ENCODE measurements at places on chromosomes 6 and 20.

DNA sequence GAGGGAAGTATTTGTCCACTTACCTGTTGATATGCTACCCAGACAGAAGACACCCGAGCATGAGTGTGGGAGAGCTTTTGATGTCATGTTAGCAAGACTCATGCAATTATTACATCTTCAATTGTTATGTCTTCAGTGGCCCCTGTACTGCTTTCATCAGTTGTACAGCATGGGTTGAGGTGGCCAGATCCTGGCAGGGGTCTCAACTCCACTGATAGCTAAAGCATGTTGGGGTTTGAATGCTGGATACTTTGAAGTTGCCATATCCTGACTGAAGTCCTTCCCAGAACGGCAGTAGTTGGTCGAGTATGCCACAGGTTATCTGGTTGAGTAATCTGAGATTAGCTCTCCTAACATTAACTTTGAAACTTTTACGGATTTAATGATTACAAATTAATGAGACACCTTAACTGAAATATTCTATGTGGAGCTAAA lies 46.7 kb downstream of the LRRN4 start:
- peak; percentile 20 for DNase-seq

- DNase-seq = no peak
Measured at GRCh38 chr20:48659858-48660257, 167.9 kb downstream of the PREX1 start.

- DNase-seq = peak; percentile 21
Measured at GRCh38 chr6:168032005-168032760, 34.7 kb downstream of the KIF25 start.

DNA sequence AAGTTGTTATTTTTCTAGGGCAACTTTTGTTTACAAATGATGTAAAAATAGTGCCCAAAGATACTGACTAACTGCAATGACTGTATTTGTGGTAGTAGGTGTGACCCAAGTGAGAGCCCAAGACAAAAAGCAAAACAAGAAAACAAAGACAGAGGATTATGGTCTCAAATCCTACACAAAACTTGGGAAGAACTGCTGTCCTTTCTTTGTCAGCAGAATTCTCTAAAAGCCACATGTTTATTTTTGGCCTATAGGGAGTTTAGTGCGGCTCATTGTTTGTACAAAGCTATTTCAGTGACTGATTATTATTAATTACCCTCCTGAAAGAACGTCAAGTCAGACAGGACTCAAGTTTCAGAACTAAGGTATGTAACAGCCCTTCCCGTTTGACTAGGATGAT lies 509.2 kb upstream of the SLC35B3 start:
- DNase-seq = no peak

DNA sequence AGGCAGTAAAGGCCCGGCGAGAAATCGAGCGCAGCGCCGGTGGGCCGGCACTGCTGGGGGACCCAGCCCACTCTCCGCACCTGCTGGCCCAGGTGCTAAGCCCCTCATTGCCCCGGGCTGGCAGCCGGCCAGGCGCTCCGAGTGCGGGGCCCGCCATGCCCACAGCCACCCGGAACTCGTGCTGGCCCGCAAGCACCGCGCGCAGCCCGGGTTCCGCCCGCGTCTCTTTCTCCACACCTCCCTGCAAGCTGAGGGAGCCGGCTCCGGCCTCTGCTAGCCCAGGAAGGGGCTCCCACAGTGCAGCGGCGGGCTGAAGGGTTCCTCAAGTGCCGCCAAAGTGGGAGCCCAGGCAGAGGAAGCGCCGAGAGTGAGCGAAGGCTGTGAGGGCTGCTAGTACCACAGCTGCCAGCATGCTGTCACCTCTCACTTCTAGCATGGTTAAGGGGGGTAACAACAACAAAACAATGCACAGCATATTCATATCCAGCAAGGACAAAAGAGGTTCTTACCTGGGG lies 11.3 kb upstream of the GMPR start:
- no peak for DNase-seq

- DNase-seq = no peak
Measured at GRCh38 chr6:35354361-35355135, 12.2 kb downstream of the PPARD start.

DNA sequence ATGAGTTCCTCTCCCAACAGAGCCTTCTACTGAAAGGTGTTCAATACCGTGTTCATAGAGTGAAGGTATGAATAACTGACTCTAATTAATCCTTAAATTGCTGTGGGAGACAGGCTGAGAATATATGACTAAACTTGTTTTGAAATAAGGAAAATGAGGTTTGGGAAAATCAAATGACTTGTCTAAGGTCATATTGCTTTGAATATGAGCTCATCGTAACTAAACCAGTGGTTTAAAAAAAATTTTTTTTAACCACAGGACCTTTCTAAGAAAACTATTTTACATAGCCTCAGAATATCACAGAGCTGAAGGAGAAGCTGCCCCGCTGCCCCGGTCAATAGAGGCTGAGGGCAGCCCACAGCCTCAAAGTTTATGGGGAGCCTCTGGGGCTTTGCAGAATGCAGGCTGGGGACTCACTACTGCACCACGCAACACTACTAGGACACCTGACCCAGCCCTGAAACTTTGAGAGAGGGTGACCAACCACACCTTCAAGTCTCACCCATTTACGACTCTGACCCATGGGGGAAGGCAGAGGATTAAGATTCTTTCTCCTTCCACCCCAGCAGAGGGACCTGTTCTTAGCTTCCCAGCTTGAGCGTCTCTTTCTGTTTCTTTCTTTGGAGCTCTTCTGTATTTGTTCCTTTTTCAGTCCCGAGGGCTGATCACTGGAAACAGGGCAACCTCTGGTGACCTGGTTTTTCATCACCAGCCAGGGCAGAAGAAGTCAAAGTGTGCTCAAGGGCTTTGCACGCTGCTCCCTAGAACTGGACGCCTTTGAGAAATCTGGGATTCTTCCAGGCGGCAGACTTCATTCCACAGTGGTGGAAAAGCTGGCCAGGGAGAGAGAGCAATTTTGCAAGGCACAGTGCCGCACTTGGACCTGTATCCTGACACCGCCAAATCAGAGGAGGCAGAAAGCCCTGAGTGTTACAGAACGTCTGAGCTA lies 220.2 kb downstream of the ATXN1 start:
- no peak for DNase-seq

GRCh38 chr6:113121571-113121970 lies 735.6 kb upstream of the MARCKS start:
- DNase-seq = no peak

DNA sequence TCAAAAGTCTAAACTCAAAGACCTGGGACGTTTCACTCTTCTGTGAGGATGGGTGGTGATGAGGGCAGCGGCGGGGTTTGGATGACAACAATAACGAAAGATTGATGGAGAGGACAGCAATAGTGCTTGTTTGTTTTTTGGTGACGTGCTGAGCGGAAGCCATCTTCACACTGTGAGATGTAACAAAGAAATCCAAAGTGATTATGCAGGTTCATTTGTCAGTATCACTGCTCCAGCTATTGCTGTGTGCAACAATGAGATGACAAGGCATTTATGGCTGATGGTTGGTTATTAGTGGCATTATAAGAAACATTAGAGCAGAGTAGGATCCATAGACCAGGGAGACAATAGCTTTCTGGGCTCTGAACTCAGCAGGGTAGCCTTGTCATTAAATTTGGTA lies 306.7 kb downstream of the RNF144B start:
- DNase-seq = no peak

- no peak for DNase-seq
Measured at GRCh38 chr20:63351811-63352591, 9.1 kb downstream of the CHRNA4 start.

DNA sequence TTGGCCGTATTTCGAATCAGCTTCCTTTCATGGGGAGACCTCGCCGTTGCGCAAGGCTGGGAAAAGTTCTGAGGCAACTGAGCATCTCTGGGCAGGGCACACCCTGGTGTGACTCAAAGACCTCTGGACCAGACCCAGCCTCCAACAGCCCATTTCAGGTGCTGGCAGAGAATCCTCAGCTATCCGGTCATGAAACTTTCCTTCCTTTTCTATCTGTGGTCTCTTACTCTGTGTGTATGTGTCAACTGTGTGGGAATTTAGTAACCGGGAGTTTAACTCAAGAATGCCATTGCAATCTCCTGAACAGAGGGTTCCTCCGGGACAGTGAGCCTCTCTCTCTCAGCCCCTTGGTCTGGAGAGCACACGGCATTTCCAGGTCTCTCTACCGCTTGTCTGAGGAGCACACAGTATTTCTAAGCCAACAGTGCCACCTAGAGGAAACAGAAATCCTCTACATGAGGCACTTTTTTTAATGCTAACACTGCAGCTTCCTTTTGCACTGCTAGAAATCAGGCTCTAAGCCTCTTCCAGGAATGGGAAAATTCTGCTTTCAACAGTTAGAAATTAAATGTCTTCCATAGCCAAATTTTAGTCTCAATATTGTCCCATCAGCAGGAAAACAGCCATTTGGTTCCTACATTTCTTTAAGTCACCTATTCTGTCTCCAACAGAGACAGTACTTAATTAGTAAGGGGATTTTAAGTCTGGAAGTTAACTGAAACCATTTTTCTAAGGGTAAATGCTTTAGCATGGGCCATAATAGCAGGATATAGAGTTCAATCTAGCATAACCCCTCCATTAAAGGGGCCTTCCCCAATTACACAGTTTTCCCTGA lies 32.7 kb downstream of the PLN start:
- DNase-seq = no peak

DNA sequence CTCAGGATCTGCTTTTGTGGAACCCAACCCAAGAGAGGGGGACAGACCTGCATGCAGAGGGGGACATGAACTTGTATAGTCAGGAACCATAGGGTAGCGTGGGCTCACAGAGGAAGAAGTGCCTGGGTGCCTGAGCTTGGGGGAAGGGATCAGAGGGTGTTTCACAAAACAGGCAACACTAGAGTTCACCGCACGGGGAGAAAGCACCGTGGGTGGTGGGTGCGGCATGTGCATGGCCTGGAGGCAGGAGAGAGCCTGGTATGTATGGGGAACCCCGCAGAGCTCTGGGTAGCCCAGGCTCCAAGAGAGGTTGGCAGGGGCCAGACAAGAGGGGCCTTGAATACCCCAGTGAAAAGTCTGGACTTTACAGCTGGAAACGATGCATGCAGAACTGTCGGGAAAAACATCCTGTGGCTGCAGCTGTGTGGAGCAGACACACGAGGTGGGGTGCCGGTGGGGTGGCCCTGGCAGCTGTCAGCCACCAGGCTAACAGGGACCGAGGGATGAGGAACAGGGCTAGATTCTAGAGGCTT lies 6.7 kb upstream of the EMILIN3 start:
- no peak for DNase-seq

GRCh38 chr20:59824711-59825562 lies 108.5 kb downstream of the SYCP2 start:
- DNase-seq = no peak

DNA sequence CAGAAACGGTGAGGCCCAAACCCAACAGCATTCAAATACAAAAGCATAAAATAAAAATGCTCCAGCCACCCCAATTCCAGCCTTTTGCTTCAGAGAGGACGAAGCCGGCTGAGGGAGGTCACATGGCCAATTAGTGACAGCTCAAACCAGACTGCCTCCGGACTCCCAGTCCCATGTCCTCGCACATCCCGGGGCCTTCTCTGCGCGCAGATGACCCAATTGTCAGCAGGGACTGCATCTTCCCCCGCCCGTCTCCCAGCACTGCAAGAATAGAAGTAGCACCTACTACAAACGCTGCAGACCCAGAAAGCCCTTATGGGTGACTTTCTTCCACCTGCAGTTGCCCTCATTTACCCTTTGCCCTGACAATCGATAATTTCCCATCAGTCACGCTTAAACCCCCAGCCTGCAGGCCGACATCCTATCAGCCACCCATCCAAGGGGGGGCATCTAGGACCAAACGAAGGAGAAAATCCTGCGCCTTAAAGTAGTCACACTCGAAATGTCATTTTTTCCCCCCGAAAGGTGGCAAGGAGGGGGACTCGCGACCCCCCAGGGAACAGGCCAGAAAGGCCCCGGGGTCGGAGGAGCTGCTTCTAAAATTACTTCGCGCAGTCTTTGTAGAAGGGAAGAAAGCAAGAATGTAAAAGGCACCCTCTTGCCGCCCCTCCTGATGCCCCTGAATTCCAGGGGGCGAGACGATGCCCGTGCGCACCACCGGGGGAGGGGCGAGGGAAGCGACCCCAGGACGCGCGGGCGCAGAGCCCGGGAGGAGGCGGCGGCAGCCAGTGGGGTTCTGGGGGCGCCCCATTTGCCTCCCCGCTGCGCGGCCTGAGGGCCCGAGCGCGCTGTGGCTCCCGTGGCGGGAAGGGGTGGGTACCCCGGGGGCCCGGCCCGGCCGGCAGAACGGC lies 792 bp downstream of the SLC23A2 start:
- no peak for DNase-seq

DNA sequence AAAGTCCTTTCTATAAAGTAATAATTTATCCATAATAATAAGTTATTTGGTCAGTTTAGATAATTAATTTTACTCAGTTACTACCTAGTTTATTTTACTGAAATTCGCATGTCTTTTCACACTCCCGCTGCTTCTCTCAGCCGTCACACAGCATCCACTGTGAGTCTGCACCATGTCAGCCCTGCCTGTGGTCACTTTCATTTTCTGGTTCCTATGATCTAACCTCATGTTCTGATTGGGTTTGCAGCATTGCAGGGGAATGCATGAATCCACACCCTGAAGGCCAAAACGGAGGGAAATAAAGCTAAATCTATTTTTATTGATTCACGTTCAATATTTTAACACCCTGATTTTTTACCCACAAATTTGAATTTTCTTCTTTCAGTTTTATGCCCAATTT lies 47.4 kb downstream of the PDE10A start:
- no peak for DNase-seq

- peak; percentile 88 for DNase-seq
Measured at GRCh38 chr20:63941282-63942081, 14.7 kb downstream of the UCKL1 start.

DNA sequence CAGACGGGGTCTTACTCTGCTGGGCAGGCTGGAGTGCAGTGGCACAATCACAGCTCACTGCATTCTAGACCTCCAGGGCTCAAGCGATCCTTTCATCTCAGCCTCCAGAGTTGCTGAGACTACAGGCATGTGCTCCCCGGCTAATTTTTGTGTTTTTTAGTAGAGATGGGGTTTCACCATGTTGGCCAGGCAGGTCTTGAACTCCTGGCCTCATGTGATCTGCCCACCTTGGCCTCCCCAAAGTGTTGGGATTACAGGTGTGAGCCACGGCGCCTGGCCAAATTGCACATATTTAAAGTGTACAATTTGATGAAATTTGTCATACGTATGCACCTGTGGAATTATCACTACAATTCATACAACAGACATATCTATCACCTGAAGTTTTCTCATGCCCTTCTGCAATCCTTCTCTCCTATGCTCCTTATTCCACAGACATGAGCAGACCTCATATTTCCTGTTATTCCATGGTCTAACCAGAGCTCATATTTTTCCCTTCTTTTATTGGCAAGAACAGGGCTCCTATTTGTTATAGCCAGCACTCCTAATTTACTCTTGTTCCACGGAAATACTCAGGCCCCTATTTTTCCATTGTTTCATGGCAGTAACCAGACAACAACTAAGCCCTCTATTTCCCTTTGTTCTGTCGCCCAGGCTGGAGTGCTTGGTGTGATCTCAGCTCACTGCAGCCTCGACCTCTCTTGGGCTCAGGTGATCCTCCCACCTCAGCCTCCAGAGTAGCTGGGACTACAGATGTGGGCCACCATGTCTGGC lies 2.2 kb upstream of the CSTL1 start:
- DNase-seq = no peak

GRCh38 chr20:4942331-4942730 lies 59.0 kb downstream of the SLC23A2 start:
- no peak for DNase-seq

Measured in foreskin keratinocyte (primary cell).